ENCODE measurements at places on chromosomes 16 and 17.
A peak's percentile ranks its signal among the peaks of the same experiment; 100 is the strongest.

DNA sequence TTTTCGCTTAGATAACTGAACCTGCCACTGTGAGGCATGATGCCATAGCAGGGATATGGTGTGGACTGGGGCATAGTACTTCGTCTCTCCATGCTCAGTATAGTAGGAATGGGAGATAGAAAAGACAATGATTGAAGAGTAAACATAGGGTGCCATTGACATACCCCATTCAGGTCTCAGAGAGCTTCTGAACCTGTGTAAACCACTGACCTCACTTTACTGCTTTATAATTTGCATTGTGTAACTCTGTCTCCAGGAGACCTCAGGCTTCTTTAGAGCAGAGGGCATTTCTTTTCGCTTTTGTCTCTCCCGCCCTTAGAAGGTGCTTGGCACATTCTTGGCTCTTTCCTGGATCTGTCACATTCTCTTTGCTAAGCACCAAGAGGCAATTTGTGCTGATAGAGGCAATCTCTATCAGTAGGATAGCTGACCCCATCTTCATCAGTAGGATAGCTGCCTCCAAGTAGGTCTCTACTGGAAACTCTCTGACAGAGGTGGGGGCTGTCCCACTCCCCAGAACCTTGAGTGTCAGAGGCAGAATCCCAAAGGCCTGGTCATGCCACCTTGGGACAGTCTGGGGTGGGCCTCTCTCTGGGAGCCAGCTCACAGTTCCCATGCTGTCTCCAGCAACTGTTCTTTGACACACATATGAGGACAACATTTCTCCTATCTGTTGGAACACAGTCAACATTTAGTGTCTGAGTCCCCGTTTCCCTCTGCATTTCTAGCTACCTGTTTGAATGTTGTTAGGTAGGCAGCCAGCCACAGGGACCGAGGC is 181.9 kb downstream of the UTP18 start:
- no peak for DNase-seq

DNA sequence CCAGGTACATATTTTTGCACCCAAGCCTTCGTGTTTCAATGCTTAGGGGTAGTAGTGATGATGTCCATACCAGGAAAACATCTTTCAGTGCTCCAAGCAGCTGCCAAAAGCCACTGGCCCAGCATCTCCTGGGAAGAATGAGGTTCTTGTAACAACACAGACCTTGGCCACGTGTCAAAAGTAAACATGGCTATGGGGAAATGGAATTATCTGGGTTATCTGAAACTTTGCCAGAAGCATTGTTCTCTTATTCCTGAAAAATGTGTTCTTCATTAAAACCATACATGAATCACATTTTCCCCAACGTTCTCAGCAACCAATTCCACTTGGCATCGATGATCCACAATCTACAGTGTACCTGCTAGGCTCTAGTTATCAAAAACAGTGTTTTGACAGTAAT is 524.2 kb upstream of the EEF2KMT start:
- no peak for DNase-seq

GRCh38 chr17:63533433-63534077 is 10.4 kb downstream of the KCNH6 start:
- no peak for DNase-seq

DNA sequence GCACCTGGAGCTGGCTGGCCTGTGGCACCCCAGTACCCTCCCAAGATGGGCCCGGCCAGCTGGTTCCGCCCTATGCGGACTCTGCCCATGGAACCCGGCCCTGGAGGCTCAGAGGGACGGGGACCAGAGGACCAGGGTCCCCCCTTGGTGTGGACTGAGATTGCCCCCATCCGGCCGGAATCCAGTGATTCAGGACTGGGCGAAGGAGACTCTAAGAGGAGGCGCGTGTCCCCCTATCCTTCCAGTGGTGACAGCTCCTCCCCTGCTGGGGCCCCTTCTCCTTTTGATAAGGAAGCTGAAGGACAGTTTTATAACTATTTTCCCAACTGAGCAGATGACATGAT is 12.0 kb downstream of the TBX21 start:
- DNase-seq, result no peak

- DNase-seq, result peak; percentile 47
Measured at GRCh38 chr16:68995011-68995504, 110.4 kb upstream of the HAS3 start.

- DNase-seq, result peak; percentile 72
Measured at GRCh38 chr17:78242024-78242742, 10.8 kb downstream of the TMEM235 start.

GRCh38 chr16:53964145-53964790 is 260.3 kb downstream of the FTO start:
- DNase-seq, result no peak

GRCh38 chr16:73228649-73229048 is 180.7 kb upstream of the ZFHX3 start:
- no peak for DNase-seq

All from GM12865 (cell line).